ENCODE measurements at places on chromosomes 2 and 18.

DNA sequence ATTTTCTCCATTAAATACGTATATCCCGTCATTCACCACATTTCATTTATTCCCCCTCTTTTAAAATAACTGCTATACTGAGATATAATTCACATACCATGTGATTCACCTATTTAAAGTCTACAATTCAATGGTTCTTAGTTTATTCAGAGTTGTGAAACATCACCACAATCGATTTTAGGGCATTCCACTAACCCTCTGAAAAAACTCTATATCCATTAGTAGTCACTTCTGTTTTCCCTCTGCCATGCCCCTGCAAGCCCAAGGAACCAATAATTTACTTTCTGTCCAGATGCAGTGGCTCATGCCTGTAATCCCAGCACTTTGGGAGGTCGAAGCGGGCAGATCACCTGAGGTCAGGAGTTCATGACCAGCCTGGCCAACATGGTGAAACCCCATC lies 95.5 kb upstream of the FZD5 start:
- no peak for DNase-seq

- DNase-seq: no peak
Observed at GRCh38 chr2:170712653-170713542, 2.2 kb upstream of the SP5 start.

DNA sequence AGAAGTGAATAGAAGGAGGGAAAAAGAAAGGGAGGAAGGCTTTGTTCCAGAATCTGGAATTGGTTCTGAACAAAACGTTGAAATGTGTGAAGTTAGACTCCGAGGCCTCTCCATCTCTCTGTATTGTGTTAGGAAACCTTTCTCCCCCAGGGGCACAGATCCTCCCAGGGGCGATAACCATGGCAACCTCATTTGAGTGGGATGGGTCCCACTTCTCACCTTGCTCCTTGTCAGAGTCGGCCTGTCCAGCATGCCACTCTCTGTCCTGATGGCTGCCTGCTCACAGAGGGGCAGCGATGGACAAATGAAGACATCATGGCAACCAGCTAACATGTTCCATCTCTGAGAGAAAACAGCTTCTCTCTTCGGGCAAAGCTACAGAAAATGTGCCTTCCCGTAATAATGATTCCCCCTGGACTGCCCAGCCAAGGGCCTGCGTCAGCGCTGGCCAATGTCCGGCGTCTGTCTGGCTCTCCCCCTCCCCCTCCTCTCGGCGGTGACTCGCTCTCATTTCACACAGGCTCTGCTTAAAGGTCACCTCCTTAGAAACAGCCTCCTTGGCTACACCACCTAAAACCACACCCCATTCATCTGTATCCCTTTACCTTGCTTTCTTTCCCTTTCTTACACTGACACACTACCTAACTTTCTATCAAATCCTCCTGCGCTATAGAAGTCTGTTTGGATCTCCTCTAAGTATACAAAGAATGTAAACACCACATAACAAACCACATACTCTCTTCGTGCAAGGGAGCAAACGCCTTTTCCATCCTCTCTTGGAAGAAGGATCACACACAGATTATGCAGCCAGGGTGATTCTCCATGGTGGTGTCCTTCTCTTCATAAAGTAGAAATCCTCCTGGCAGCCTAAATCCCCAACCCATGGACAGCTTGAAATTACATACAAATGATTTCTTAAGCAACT lies 32.1 kb upstream of the TTC39C start:
- DNase-seq: no peak

GRCh38 chr2:214503568-214503967 lies 92.7 kb downstream of the VWC2L start:
- no peak for DNase-seq

GRCh38 chr2:27494944-27495554 lies at the start of gene FNDC4:
FNDC4 (minus strand) TSS chr2:27495200; CDS start chr2:27494679, 521 bp downstream.
- no peak for DNase-seq

- DNase-seq: no peak
Observed at GRCh38 chr2:197543206-197543605, 27.3 kb downstream of the MOB4 start.

DNA sequence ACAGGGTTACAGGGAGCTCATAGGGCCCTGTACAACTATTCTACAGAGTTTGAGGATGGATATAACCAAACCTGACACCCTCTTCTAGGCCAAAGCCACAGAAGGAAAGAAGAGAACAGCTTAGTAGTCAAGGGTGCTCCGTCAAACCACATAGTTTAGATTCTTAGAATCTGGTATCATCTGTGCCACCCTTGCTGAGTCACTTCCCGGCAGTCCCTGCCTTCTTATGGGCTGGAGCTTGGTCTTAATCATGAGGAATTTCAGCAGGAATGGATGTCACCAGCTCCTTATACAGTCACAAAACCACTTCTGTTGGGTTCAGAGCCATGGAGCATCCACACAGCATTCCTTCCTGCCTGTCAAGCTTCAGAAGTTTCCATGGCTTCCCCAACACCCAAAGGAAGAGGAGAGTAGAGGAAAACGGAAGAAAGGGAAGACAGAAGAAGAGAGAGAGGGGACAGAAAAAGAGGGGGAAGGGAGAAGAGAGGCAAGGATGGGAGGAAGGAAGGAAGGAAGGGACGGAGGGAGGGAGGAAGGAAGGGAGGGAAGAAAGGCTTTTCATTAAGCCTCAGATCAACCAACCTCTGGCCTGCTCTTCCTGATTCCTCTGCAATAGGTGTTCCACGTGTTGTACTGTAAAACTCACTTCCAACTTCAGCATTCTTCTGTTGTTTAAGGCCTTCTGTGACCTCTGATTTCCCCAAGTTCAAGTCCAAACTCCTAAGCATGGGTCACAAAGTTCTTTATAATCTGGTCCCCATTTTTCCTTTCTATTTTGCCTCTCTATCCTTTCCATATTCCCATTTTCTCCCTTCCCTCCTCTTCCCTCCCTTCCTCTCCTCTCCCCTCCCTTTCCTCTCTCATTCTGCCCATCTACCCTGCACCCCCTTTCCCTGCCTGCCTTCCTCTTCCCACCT lies 246.1 kb upstream of the TNP1 start:
- no peak for DNase-seq

All from activated gamma-delta T cell treated with Interleukin-2 at 50 U/mL for 16 hours (primary cell).